Aorta (tissue), 5 donors: ENCODE measurements at places on chromosomes 11 and 22.
A peak's percentile ranks its signal among the peaks of the same experiment; 100 is the strongest.

GRCh38 chr11:107041088-107041444 is 22.8 kb upstream of the GUCY1A2 start:
- H3K27me3 ChIP-seq = no peaks in the 10 kb centered on the region
- no peaks in the 10 kb centered on the region for H3K36me3 ChIP-seq
- no peaks in the 10 kb centered on the region for H3K4me1 ChIP-seq
- DNase-seq = no peak
- no peak overlapping the region for H3K27ac ChIP-seq

GRCh38 chr11:126189109-126189929 is 22.1 kb downstream of the RPUSD4 start:
- H3K4me1 ChIP-seq = no peaks in the 10 kb centered on the region
- H3K27me3 ChIP-seq = no peaks in the 10 kb centered on the region
- no peak overlapping the region for H3K27ac ChIP-seq
- no peak overlapping the region for H3K4me3 ChIP-seq

GRCh38 chr11:133078012-133078411 is 454.3 kb downstream of the OPCML start:
- no peak overlapping the region for H3K4me3 ChIP-seq
- no peak for DNase-seq
- no peaks in the 10 kb centered on the region for H3K27me3 ChIP-seq
- no peak overlapping the region for H3K27ac ChIP-seq

DNA sequence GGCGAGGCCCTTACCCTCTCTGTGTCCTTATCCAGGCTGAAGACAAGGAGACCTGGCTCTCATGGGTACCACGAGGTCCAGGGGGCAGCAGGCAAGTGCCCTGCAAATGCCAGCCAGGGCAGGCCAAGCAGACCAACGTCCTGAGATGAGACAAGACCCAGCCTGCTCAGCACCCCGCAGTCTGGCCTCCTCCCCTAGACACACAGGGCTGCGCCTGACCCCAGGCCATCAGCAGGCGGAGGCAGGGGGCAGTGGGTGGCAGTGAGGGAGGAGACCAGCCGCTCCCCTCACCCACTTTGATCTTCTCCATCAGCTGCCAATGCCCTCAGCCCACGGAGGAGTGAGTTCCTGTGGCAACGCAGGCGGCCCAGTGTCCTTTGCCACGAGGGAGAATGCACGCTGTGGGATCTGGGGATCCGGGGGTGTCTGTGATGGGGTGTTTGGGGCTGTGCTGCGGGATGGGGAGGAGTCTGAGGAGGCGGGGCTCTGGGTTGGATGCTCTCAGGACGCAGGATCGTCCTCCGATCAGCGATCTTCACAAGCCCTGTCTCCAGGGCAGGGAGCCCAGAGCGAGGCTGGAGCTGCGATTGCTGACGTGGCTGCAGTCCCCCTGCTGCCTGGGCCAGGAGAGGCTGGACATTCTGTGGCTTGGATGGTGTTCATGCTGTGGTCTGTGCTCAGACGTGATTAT is 30.5 kb upstream of the PPARA start:
- no peaks in the 10 kb centered on the region for H3K36me3 ChIP-seq
- H3K27ac ChIP-seq = no peak overlapping the region
- no peak for DNase-seq
- no peaks in the 10 kb centered on the region for H3K27me3 ChIP-seq

DNA sequence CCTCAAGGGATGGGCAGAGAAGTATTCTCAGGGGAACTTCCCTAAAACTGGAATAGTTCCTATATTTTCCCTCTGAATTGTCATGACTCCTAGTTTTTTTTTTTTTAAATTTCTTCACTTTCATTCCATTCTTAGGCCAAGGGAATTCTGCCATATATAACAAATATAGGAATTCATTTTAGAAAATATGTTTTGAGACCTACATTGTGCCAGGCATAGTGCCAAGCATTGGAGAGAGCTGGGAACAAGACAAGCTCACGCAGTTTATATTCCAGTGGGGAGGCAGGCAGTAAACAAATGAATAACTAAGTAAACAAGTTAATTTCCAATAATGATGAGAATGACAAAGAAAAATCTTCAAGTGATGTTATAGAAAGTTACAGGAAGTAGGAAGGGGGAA is 2.6 kb upstream of the NPTXR start:
- no peak for DNase-seq
- no peaks in the 10 kb centered on the region for H3K27me3 ChIP-seq
- H3K27ac ChIP-seq = peak overlapping the region; percentile 83
- no peak overlapping the region for H3K4me3 ChIP-seq

DNA sequence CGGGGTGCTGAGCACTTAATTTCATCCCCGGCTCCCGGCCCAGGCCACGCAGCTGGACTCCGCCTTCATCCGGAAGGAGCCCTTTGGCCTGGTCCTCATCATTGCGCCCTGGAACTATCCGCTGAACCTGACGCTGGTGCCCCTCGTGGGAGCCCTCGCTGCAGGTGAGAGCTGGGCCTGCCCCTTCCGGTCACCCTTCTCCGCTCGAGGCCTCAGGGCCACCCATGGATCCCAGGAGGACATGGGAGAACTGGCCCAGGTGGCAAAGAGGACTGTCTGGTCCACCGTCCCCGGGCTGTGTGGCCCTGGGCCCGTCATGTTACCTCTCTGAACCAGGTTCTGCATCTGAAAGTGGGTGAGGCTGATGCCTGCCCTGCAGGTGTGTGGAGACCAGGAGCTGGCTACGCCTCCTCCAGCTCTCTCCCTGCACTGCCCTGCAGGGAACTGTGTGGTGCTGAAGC is 8.6 kb downstream of the ALDH3B1 start:
- no peaks in the 10 kb centered on the region for H3K4me1 ChIP-seq
- no peak for DNase-seq

DNA sequence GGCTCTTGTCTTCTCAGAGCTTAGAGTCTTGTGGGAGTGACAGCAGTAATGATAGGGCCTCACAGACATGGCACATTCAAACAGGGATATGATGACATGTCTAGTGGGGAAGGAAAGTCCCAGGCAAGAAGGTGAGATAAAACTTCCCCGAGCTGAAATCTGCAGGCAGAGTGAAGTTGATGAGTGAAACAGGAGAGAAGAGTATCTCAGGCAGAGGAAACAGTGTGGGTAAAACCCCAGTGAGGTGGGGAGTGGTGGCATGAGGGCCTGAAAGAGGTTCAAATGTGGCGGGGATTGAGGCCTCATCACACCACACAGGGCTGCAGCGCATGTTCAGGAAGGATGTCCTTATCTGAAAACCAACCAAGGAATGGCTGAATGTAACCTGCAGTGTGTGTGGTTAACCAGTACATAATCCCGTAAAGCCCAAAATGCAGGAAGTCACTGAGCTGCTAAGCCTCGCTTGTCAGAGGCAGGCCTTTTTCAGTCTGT is 153.8 kb upstream of the E2F8 start:
- no peak overlapping the region for H3K27ac ChIP-seq
- H3K36me3 ChIP-seq = no peaks in the 10 kb centered on the region
- no peak overlapping the region for H3K4me3 ChIP-seq
- no peaks in the 10 kb centered on the region for H3K27me3 ChIP-seq

- H3K4me1 ChIP-seq = no peaks in the 10 kb centered on the region
- H3K4me3 ChIP-seq = no peak overlapping the region
- no peaks in the 10 kb centered on the region for H3K27me3 ChIP-seq
- no peak overlapping the region for H3K27ac ChIP-seq
These were observed 40.3 kb downstream of the CCDC81 start for GRCh38 chr11:86415026-86415425.

GRCh38 chr11:64131683-64132190 is 34.2 kb downstream of the MACROD1 start:
- no peak for DNase-seq
- H3K4me3 ChIP-seq = no peak overlapping the region
- H3K4me1 ChIP-seq = no peaks in the 10 kb centered on the region
- no peaks in the 10 kb centered on the region for H3K27me3 ChIP-seq

DNA sequence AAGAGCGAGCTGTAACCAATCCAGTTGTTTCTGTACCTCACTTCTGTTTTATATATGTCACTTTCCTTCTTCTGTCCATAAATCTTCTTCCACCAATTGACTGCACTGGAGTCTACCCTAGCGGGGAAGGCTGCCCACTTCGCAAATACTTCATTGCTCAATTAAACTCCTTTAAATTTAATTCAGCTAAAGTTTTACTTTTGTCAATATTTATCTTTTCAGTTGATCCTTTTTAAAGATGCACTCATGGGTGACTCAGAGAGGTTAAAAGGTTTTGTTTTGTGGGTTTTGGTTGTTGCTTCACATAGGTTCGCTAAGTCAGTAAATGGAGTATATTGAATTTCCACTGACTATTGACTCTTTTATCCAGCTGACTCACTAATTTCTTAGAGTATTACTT is 597.2 kb downstream of the DLG2 start:
- H3K27me3 ChIP-seq = no peaks in the 10 kb centered on the region
- H3K4me3 ChIP-seq = no peak overlapping the region
- no peak overlapping the region for H3K27ac ChIP-seq
- DNase-seq = no peak
- H3K4me1 ChIP-seq = no peaks in the 10 kb centered on the region

DNA sequence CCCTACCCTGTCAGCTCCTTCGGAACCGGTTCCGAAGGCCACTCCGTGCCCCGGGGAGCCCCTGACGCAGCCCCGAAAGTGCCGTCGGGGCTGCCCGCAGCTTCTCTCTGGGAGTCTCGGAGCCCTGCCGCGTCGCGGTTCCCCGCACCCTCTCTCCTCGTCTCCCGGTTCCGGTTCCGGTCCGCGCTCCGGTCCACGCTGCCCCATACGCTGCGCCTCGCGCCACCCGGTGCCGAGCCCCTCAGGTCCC is 618 bp downstream of the MTA2 start:
- DNase-seq = peak; percentile 74
- H3K27ac ChIP-seq = peak overlapping the region; percentile 63
- H3K36me3 ChIP-seq = peaks cover 3% of the 10 kb centered on the region
- H3K27me3 ChIP-seq = no peaks in the 10 kb centered on the region
- H3K4me1 ChIP-seq = no peaks in the 10 kb centered on the region

DNA sequence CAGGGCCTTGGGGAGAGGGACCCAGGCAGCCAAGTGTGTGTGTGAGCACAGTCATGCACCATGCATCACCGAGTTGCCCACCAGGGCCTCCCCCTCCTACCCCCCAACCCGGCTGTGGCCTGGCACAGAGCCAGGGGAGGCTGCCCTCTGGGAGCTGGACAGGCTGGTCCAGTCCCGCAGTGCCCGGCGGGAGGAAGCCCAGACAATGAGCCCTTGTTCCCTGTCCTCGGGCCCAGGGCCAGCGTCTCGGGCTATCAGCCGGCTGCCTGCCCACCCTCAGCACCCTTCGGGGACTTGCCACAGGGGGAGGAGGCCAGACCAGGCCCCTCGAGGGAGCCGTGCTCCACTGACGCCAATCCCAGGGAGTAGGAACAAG is 4.5 kb downstream of the LRRC75B start:
- H3K27me3 ChIP-seq = no peaks in the 10 kb centered on the region
- no peak overlapping the region for H3K27ac ChIP-seq
- no peaks in the 10 kb centered on the region for H3K36me3 ChIP-seq
- DNase-seq = no peak
- H3K4me3 ChIP-seq = no peak overlapping the region

- no peak overlapping the region for H3K4me3 ChIP-seq
- no peak for DNase-seq
- H3K4me1 ChIP-seq = no peaks in the 10 kb centered on the region
- no peaks in the 10 kb centered on the region for H3K36me3 ChIP-seq
These were observed 750.6 kb upstream of the CCDC90B start for GRCh38 chr11:84036664-84037194.

GRCh38 chr11:69524291-69524882 is 42.9 kb downstream of the LINC01488 start:
- no peaks in the 10 kb centered on the region for H3K4me1 ChIP-seq
- no peaks in the 10 kb centered on the region for H3K27me3 ChIP-seq
- no peak overlapping the region for H3K27ac ChIP-seq
- H3K36me3 ChIP-seq = no peaks in the 10 kb centered on the region
- no peak for DNase-seq
- H3K4me3 ChIP-seq = no peak overlapping the region

GRCh38 chr11:130388607-130389205 is 39.7 kb downstream of the ADAMTS8 start:
- no peaks in the 10 kb centered on the region for H3K27me3 ChIP-seq
- no peaks in the 10 kb centered on the region for H3K36me3 ChIP-seq
- no peak overlapping the region for H3K4me3 ChIP-seq
- no peak for DNase-seq
- no peaks in the 10 kb centered on the region for H3K4me1 ChIP-seq

DNA sequence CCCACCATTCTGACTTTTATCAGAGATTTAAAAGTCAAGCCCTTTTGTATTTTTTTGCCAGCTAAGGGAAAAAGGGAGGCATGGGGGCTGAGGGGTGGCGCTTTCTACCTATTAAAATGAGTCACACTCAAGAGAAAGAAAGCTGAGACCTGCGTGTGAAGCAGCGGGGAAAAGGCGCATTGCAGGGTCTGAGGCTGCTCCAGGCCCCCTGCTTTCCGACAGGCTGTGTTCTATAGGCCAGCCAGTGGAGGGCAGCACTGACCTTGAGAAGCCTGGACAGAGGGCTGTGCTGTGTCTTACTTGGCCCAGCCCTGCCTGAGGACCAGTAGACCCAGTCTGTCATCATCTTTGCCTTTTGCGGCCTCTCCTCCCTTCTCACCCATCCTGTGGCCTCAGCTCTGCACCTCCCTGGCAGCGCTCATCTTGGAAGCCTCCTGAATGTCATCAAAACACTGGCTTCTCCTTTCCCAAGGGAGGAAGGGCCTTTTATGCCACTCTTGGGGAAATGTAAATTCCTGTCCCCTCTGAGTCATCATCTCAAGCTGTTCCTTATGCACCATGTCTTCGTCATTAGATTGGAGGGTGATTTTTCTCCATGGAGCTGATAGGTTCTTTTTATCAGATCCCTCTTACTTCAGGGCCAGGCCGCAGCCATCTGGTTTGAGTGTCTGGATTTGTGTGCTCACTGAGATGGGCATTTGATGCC is 12.6 kb upstream of the MAPK8IP1 start:
- H3K4me3 ChIP-seq = no peak overlapping the region
- no peak for DNase-seq
- no peaks in the 10 kb centered on the region for H3K27me3 ChIP-seq
- H3K27ac ChIP-seq = no peak overlapping the region
- H3K36me3 ChIP-seq = peaks cover 39% of the 10 kb centered on the region
- H3K4me1 ChIP-seq = no peaks in the 10 kb centered on the region

GRCh38 chr11:78030429-78031325 is 7.6 kb upstream of the KCTD14 start:
- no peaks in the 10 kb centered on the region for H3K36me3 ChIP-seq
- H3K27ac ChIP-seq = no peak overlapping the region
- H3K4me3 ChIP-seq = no peak overlapping the region
- no peaks in the 10 kb centered on the region for H3K4me1 ChIP-seq
